ENCODE measurements at places on chromosomes 7 and 10. TPM values are rescaled to one million over a fixed set of nuclear protein-coding genes. Genes with fewer than 3 reads are reported as not detected.

GRCh38 chr10:34985823-34986222 lies 104.3 kb downstream of the CUL2 start:
- H3K4me1 ChIP-seq, result no peaks in the 10 kb centered on the region
- H3K27me3 ChIP-seq, result no peaks in the 10 kb centered on the region
- H3K27ac ChIP-seq, result no peak overlapping the region
- DNase-seq, result no peak

GRCh38 chr10:72013202-72013945 lies 49.2 kb downstream of the CHST3 start:
- H3K4me1 ChIP-seq, result no peaks in the 10 kb centered on the region
- no peak for DNase-seq
- no peak overlapping the region for H3K27ac ChIP-seq
- H3K36me3 ChIP-seq, result peaks cover under 1% of the 10 kb centered on the region
- no peaks in the 10 kb centered on the region for H3K27me3 ChIP-seq

DNA sequence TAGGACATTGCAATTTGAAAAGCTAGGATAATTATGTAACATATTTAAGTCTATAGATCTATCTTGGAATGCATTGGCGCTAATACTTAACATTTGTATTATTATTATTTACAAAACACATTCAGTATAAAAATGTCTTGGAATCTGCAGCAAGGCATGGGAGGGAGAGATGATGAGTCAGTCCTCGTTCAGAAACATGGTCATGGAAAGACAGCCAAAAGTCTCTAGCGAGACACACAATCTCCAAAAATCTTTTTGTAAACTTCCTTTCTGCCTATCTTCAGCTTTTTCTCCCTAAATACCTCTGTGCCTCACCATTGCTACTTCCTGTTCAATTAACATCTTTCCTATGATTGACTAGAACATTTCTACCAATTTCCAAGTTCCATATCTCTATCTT lies 188.4 kb upstream of the CACNA2D1 start:
- no peak for DNase-seq
- H3K27ac ChIP-seq, result no peak overlapping the region
- no peaks in the 10 kb centered on the region for H3K27me3 ChIP-seq
- H3K4me3 ChIP-seq, result no peak overlapping the region
- H3K4me1 ChIP-seq, result no peaks in the 10 kb centered on the region

Gene SPACDR
- 0.68 TPM for polyA plus RNA-seq

DNA sequence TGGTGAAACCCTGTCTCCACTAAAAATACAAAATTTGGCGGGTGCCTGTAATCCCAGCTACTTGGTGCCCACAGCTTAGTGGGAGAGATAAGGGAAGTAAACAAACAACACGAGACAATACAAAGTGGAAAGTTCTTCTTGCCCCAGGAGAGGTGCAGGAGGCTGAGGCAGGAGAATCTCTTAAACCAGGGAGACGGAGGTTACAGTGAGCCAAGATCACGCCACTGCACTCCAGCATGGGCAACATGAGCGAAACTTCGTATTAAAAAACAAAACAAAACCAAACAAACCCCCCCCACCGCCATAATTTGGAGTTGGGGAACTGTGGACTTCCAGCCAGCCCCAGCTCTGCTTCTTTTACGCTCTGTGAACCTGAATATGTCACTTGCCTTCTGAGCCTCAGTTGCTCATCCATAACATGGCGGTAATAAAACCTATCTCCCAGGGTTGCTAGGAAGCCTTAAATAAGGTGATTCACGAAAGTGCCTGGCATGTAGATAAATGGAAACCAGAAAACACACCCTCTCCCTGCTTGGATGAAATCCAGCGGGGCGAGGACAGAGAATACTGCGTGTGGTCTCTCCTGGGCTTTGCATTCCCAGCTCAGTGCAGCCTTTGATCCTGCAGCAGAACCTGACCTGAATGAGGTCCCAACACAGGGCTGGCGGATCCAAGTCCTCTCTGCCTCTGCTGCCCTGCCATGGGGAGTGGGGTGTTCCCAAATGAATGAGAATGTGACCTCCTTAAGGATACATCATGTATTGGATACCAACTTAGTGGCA lies 10.2 kb downstream of the MLXIPL start:
- no peak for DNase-seq
- no peak overlapping the region for H3K4me3 ChIP-seq
- H3K27ac ChIP-seq, result no peak overlapping the region
- peaks cover 4% of the 10 kb centered on the region for H3K4me1 ChIP-seq
- no peaks in the 10 kb centered on the region for H3K36me3 ChIP-seq

Gene UCMA
- polyA plus RNA-seq, result not detected

DNA sequence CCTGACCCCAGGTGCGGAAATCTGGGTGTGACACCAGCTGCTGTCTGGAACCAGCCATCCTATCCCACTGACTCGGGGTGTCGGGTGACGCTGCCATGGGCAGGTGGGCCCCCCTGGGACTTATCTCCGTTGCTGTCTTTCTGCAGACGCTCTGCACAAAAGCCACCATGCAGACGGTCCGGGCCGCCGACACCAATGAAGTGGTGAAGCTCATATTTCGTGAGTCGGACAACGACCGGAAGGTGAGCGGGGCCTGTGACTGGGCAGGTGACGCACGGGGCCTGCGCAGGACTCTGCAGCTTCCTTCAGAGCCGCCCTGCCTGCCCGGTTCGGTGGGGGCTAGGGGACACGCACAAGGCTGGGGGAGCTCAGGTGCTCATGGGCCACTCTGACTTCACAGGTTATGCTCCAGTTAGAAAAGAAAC lies 36.6 kb downstream of the NKX6-2 start:
- DNase-seq, result no peak
- no peak overlapping the region for H3K4me3 ChIP-seq
- H3K36me3 ChIP-seq, result no peaks in the 10 kb centered on the region
- no peaks in the 10 kb centered on the region for H3K27me3 ChIP-seq
- no peak overlapping the region for H3K27ac ChIP-seq

DNA sequence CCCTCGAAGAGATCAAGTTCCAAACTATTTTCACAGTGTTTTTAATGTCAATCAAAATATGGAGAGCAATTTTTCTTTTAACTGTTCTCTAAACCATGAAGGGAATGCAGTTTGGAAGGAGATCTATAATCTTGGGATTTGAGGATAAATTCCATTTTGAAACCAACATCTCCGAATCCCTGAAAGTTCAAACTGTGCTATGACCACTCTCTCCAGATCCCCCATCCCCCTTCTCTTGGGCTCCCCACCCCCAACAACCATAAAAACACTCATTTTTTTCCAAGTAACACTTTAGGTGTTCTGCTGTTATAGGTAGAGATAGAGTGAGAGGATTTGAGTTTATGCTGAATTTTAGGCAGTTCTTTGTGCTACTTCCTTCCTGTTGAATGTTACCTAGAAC lies 1.7 kb downstream of the CALD1 start:
- no peak overlapping the region for H3K27ac ChIP-seq
- H3K27me3 ChIP-seq, result no peaks in the 10 kb centered on the region
- H3K4me3 ChIP-seq, result no peak overlapping the region
- no peaks in the 10 kb centered on the region for H3K36me3 ChIP-seq

GRCh38 chr10:103745341-103746247 lies 109.8 kb downstream of the SH3PXD2A start:
- H3K27ac ChIP-seq, result no peak overlapping the region
- H3K36me3 ChIP-seq, result no peaks in the 10 kb centered on the region
- no peaks in the 10 kb centered on the region for H3K27me3 ChIP-seq
- H3K4me1 ChIP-seq, result no peaks in the 10 kb centered on the region
- no peak for DNase-seq

Gene HSPA12A
- polyA plus RNA-seq, result 3.6 TPM

GRCh38 chr7:126856691-126857291 lies 395.9 kb downstream of the GRM8 start:
- H3K27me3 ChIP-seq, result no peaks in the 10 kb centered on the region
- H3K4me3 ChIP-seq, result no peak overlapping the region
- no peaks in the 10 kb centered on the region for H3K4me1 ChIP-seq
- no peaks in the 10 kb centered on the region for H3K36me3 ChIP-seq
- DNase-seq, result no peak
- H3K27ac ChIP-seq, result no peak overlapping the region

GRCh38 chr10:93827056-93827804 lies 66.5 kb upstream of the SLC35G1 start:
- H3K27me3 ChIP-seq, result no peaks in the 10 kb centered on the region
- no peaks in the 10 kb centered on the region for H3K36me3 ChIP-seq
- DNase-seq, result no peak
- H3K4me3 ChIP-seq, result no peak overlapping the region
- no peak overlapping the region for H3K27ac ChIP-seq
